K562 (cell line): ENCODE measurements at places on chromosomes 2 and 18. TPM values are rescaled to one million over a fixed set of nuclear protein-coding genes. Genes with fewer than 3 reads are reported as not detected.

- no peak overlapping the region for H3K27ac ChIP-seq
- no peaks in the 10 kb centered on the region for H3K4me1 ChIP-seq
- no peak overlapping the region for H3K4me3 ChIP-seq
- no peak for DNase-seq
- H3K27me3 ChIP-seq = no peaks in the 10 kb centered on the region
Observed at GRCh38 chr18:6719910-6720683, 9.4 kb upstream of the ARHGAP28 start.

GRCh38 chr2:199940373-199940772, 14.9 kb downstream of the TYW5 start:
- H3K27me3 ChIP-seq = no peaks in the 10 kb centered on the region
- DNase-seq = no peak
- H3K4me3 ChIP-seq = no peak overlapping the region

GRCh38 chr2:8472545-8473323, 209.1 kb upstream of the ID2 start:
- no peak for DNase-seq
- H3K27ac ChIP-seq = no peak overlapping the region
- H3K36me3 ChIP-seq = no peaks in the 10 kb centered on the region
- H3K4me3 ChIP-seq = no peak overlapping the region

GRCh38 chr18:6920099-6920955, 190.8 kb downstream of the ARHGAP28 start:
- no peaks in the 10 kb centered on the region for H3K36me3 ChIP-seq
- H3K27ac ChIP-seq = no peak overlapping the region
- DNase-seq = peak; percentile 47

DNA sequence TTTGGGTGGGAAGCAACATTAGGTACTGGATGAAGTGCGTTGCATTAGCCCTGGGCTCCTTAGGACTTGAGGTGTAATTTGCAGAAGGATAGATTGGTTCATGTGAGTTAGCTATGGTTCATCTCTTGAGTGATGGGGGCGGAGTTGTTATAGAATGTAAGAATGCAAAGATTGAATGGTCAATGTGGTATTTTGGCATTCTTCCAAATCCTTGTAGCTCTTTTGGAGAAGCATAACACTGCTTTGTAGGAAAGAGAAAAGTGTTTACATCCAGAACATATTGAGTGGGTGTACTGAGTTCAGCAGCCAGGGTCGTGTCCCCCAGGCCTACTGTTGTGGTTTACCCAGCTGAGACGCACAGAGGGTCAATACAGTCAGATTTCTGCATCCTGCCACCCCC, 173.5 kb downstream of the FMNL2 start:
- H3K27me3 ChIP-seq = no peaks in the 10 kb centered on the region
- no peaks in the 10 kb centered on the region for H3K36me3 ChIP-seq
- H3K27ac ChIP-seq = no peak overlapping the region
- no peaks in the 10 kb centered on the region for H3K4me1 ChIP-seq
- no peak for DNase-seq

DNA sequence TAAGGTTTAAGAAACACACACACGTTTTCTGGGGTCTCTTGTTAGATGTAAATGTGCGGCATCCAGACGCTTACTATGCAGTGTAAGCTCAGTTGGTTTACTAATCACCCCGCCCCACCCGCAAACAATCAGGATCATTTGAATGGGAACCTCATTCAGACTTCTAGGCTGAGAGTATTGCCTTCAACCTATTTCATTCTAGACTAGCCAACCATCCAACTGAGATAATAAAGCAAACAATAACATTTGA, 1.3 kb upstream of the FIGN start:
- no peak overlapping the region for H3K27ac ChIP-seq
- H3K27me3 ChIP-seq = no peaks in the 10 kb centered on the region
- H3K4me1 ChIP-seq = no peaks in the 10 kb centered on the region
- H3K4me3 ChIP-seq = no peak overlapping the region
- DNase-seq = no peak
- H3K36me3 ChIP-seq = no peaks in the 10 kb centered on the region

GRCh38 chr2:188952901-188953300, 21.3 kb upstream of the COL3A1 start:
- no peak overlapping the region for H3K4me3 ChIP-seq
- no peaks in the 10 kb centered on the region for H3K36me3 ChIP-seq

DNA sequence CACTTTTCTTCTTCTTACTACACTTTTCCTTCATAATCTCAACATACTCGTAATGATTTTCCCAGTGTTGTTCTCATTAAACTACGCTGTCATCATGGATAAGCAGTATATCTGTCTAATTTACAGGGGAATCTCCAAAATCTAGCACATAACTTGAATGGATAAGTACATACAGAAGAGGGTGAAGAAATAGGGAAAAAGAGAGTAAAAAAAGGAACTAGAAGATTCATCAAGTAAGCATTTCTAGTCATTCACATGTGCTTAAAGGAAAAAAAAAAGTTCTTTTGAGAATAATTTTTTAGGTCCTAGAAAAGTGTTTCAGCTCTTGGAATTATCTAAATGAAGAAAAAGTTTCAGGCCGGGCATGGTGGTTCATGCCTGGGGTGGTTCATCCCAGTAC, 51.6 kb downstream of the SRBD1 start:
- DNase-seq = no peak
- H3K4me3 ChIP-seq = no peak overlapping the region
- H3K27ac ChIP-seq = no peak overlapping the region
- H3K27me3 ChIP-seq = no peaks in the 10 kb centered on the region

The GALR1 gene
- not detected in 2 replicates for polyA plus RNA-seq

The ROCK1 gene
- polyA plus RNA-seq = 8.7 and 16.7 TPM in 2 replicates

The ATP9B gene
- polyA plus RNA-seq = 7.7 and 8.4 TPM in 2 replicates
